Fibroblast of skin of back (primary cell): ENCODE measurements at places on chromosomes 11 and 22.

GRCh38 chr11:94595076-94595475, 27.9 kb downstream of the PIWIL4 start:
- DNase-seq, result no peak

GRCh38 chr11:12271826-12272366, 105.5 kb upstream of the PARVA start:
- DNase-seq, result no peak

DNA sequence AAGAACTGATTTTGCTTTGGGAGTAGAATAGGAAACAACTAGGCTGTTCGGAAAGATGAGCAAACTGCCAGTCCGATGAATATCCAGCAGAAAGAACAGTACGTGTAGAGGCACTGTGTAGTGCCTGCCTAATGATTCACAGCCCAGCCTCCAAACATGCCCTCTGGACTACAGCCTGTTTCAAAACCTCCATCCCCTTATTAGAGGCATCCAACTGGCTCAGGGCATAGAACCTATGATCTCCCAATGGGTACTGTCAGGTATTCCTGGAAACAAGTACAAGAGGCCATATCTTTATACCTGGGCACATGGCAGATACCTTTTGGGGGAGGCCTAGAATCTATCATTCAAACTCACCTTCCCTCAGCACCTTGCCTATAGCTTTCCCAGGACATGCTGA, 4.9 kb downstream of the RRP8 start:
- no peak for DNase-seq

DNA sequence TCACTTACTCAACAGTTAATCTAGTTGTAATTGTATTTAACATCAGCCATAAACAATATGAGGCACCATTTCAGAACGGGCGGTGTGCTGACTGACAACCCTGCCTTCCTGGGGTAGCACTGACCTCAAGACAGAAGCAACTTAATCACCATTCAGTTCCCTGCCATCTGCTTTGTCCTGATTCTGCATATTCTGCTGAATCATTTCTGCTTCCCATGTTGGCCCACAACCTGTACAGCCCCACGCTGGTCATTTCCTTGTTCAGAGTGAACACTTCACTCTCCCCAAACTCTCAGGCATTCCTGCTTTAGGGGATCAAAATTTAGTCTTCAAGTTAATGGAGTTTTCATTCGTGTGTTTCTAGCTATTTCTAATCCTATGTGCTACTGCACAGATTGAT, 132.3 kb upstream of the ZBED5 start:
- DNase-seq, result no peak

- peak; percentile 93 for DNase-seq
These were observed 13.2 kb downstream of the POLA2 start for GRCh38 chr11:65274735-65275682.

- no peak for DNase-seq
These were observed 39.7 kb downstream of the RTL6 start for GRCh38 chr22:44458044-44459020.

DNA sequence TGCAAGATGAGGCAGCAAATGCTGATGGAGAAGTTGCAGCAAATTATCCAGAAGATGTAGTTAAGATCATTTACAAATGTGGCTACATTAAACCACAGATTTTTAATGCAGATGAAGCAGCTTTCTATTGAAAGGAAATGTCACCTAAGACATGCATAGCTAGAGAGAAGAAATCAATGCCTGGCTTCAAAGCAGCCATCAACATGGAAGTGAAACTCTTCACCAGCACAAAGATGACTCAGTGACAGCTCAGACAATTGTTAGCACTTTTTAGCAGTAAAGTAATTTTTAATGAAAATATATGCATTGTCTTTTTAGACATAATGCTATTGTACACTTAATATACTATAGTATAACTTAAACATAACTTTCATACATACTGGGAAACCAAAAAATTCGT, 71.4 kb downstream of the FANCF start:
- peak; percentile 2 for DNase-seq

DNA sequence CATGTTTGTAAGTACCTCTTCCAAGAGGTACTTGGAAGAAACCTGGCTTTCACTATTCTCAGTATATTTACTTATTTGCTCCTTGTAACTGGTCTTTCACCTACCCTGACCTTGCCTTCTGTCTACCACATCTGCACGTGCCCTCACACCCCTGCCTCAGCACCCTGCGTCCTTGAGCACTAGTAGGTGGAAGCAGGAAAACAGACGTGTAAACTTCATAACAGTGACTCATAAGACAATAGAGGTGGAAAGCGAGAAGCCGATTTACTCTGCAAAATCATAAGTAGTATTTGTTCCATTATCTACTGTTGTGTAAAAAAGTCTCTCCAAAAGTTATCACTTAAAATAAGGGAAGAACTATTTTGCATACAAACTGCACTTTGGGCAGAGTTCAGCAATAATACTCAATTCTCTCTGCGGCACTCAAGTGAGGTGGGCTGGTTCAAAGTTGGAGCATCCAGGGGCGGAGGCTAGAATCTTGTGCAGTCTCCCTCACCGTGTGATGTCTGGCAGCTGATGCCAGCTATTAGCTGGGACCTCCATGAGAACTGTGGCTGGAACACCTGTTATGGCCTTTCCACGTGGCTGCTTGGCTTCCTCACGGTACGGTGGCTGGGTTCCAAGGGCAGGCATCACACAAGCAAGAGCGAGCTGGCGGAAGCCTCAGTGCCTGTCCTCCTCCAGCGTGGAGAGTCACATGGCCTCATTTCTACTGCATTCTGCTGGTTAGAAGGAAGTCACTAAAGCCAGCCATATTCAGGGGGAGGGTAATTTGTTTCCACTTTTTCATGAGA, 30.4 kb downstream of the PACS1 start:
- DNase-seq, result no peak
